ENCODE measurements at places on chromosomes 3 and 15. TPM values are rescaled to one million over a fixed set of nuclear protein-coding genes. Genes with fewer than 3 reads are reported as not detected.

Gene UACA
- 167 TPM for polyA plus RNA-seq

Gene UQCRC1
- 427 TPM for polyA plus RNA-seq

GRCh38 chr3:48440590-48440958, 517 bp downstream of the TMA7 start:
- peak; percentile 55 for DNase-seq

DNA sequence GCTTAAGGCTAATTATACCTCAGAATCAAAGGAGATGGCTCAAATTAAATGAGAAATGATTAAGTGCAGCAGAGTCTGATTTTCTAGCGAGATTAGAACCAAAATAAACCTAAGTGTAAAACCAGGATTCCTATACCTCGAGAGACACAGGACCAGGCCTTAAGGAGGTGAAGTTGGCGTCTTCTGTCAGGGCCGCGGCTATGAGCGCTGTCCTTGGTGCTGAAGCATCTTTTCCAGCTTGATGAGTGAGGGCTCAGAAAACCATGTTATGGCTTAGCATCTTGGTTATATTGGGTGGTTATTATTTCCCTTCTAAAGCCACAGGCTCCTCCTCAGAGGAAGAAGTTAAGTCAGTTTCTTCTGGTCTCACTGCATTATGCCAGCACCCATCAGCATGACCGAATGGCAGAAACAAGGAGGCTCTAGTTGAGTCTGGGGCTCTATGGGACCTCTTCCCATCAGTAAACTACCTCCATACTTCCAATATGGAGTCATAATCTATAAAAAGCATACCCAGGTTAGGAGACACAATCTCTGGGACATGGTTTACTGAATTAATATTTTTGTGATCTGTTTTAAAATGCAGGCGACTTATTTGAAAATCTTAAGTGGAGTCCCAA, 120.1 kb upstream of the NMNAT3 start:
- no peak for DNase-seq

GRCh38 chr15:87362531-87362930, 894.0 kb downstream of the NTRK3 start:
- no peak for DNase-seq

DNA sequence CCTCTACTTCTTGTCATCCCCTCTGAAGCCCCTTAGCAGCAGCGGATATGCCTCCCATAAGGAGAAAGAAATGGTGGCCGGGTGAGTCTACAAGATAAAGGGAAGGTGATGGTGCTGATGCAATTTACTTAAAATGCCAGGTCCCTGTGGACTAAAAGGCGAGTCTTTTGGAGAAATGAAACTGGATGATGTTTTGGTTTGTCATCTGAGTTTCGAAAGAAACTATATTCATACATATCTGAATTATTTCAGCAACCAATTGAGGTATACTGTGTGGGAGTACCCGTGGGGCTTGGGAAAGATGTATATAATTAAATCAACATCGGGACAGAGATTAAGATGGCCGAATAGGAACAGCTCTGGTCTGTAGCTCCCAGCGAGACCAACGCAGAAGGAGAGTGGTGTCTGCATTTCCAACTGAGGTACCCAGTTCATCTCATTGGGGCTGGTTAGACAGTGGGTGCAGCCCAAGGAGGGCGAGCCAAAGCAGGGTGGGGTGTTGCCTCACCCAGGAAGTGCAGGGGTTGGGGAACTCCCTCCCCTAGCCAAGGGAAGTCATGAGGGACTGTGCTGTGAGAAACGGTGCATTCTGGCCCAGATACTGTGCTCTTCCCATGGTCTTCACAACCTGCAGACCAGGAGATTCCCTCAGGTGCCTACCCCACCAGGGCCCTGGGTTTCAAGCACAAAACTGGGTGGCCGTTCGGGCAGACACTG, 210.6 kb upstream of the CHRM5 start:
- DNase-seq = no peak

DNA sequence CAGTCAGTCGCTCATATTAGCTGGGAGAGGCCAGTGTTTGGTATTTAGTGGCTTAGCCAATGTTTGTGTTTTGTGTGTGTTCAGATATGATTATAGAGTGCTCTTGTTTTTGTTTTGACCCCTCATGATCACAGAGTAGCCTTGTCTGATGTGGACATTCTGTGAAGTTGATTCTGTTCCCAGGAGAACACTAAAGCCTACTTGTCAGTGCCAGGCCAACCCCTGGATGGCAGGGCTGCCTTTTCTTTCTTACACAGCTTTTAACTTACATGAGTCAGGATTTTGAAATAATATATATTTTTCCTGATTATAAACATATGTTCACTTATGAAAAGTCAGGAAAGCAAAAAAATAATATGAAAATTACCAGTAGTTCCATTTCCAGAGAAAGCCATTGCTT, 11.9 kb downstream of the CFAP161 start:
- no peak for DNase-seq

DNA sequence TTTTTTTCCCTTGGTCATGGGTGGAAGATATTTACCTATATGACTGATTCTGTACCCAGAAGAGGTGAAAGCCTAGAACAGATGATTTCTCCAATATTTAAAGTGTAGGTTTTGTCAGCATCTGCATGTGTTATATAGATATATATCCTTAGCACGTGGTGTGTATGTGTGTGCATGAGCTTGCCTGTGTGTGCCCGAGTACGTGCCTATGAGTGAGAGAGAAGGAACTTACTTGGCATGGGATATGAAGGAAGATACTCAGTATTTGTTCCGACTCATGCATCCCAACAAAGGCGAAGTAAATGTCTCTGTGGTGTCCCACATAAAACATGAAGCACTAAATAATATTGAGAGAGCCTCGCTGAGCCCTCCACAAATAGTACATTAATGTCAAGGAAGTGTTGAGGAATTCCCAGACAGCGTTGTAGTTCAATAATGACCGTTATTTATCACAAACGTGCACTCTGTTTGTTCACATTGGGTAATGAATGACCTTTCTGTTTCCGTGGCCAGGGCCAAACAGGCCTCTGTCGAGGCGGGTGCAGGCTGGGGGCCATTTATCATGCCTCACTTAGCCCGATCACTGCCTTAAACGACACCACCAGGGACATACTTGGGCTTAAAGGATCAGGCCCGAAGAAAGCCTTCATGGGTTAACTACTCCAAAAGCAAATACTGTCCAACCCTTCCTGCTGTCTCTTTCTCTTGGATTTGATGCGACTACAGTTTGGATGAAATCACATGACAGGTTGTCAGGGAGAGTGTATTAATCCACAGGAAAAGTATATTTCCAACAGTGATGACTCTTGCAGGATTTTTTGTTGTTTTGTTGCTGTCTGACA, 267.7 kb downstream of the PTPRG start:
- no peak for DNase-seq

Gene ECE2
- polyA plus RNA-seq = not detected

DNA sequence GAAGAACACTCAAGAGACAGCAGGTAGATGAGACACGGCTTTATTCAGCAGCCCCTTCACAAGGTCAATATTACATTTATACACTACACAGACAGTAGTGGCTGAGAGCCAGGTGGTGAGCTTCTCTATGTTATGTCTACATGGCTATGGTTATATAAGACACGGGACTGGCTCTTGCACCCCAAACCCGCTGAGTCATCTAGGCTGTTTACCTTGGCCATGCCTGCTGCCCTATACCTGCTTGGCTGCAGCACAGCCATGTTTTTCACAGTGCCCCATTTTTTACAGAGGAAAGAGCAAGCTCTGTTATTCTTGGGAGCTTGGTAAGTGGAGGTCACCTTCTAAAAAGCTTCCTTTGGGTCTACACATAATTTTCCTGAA, 231.6 kb downstream of the IGSF11 start:
- DNase-seq = no peak

- peak; percentile 21 for DNase-seq
Measured at GRCh38 chr3:69288161-69288895, 97.6 kb downstream of the FRMD4B start.

GRCh38 chr3:188749010-188749617, 422.7 kb upstream of the TPRG1 start:
- DNase-seq = peak; percentile 9

Gene LAMB2
- 764 TPM for polyA plus RNA-seq

- DNase-seq = no peak
Measured at GRCh38 chr3:160564949-160565441, 376 bp downstream of the KPNA4 start.

DNA sequence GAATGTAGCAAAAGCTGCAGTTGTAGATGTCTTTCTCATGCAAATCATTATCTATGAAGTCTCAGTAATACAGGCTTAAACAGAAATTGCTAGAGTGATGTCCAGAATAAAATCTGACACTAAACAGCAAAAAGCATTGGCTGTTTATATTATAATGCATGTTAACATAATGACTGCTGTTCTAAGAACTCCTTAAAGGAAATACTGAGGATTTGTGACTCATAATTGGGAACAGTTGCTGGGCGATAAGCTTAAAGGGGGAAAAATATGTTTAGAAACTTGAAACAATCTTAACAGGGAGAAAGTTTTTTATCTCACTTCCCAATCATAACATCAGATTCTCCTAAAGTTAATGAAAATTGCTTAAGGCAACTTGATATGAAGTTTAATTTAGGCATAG, 17.5 kb downstream of the TIPARP start:
- peak; percentile 91 for DNase-seq

- peak; percentile 27 for DNase-seq
Measured at GRCh38 chr15:48541341-48542278, 103.9 kb downstream of the FBN1 start.

Measured in endothelial cell of umbilical vein (primary cell).